Activated CD4-positive, alpha-beta T cell treated with anti-CD3 and anti-CD28 coated beads for 1 hour (primary cell): ENCODE measurements at places on chromosomes 16 and 17.
A peak's percentile ranks its signal among the peaks of the same experiment; 100 is the strongest.

DNA sequence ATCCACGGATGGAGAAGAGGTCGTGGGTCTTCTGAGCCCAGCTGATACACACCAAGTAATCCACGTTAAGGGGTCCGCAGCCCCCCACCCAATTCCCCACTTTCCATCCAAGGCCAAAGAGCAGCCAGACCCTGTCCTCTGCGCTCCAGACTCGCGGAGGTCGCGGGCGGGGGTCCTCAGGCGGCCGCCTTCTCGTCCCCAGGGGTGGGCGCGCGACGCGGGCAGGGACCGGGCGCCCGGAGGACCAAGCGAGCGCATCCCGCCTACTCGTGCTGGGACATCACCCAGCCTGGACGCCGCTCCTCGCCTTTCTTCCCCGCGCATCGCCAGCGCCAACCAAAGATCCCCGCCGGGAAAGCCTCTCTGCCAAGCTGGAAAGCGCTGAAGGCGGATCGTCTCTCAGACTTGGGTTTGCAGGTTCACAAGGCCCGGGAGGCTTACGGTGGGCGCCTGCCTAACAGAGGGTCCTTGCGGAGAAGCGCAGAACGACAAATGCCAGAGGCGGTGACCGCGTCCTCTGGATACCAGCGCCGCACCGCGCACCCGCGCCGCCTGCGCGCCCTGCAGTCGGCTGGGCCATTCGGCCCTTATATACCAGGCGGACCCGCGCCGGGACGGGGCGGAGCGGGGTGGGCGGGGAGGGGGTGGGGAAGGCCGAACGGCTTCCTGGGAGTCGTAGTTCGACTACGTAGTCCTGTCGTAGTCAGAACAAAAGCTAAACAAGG, 471.6 kb downstream of the SOX9 start:
- peak; percentile 18 for DNase-seq

DNA sequence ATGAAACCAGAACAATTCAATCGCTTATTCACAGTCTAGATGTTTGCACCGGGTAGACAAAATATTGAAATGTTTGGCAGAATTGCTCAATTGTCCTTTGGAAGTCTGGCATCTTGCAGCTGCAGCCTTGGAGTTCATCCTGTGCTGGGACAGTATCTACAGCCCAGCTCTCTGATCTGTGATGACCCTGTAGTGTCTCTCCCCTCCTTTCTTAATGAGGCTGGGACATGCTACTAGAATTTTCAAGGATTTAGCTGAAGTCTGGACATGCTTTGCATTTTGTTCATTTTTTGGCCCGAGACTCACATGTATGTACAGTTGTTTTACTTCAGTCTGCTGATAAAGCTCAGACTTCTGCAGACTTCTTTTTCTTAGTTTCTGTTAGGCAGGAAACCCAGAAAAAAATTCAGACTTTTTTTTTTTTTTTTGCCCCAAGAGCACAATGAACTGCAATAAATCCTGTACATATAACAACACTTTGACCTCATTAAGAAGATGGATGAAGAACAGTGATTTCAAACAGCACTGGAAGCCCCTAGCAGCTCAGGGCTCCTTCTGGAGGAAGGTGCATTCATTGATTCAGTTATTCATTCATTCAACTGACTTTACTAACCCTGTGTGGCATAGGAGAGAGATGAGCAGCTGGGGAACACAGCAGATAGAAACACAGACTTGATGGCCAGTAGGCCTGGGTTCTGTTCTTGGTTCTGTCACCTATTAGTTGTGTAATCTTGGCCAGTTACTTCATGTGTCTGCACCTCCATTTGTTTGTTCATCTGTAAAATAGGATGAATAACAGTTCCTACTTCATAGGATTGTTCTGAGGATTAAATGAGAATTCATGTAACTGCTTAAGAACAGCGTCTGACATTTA, 210.0 kb downstream of the MAP2K4 start:
- DNase-seq: no peak

GRCh38 chr17:14302091-14302430, 1.2 kb downstream of the HS3ST3B1 start:
- DNase-seq: peak; percentile 41

- DNase-seq: no peak
Measured at GRCh38 chr16:1723450-1724147, 17.6 kb downstream of the MAPK8IP3 start.

GRCh38 chr17:83086199-83086880, 6.9 kb downstream of the METRNL start:
- DNase-seq: no peak

- no peak for DNase-seq
Measured at GRCh38 chr17:76351526-76352071, 2.1 kb downstream of the PRPSAP1 start.

DNA sequence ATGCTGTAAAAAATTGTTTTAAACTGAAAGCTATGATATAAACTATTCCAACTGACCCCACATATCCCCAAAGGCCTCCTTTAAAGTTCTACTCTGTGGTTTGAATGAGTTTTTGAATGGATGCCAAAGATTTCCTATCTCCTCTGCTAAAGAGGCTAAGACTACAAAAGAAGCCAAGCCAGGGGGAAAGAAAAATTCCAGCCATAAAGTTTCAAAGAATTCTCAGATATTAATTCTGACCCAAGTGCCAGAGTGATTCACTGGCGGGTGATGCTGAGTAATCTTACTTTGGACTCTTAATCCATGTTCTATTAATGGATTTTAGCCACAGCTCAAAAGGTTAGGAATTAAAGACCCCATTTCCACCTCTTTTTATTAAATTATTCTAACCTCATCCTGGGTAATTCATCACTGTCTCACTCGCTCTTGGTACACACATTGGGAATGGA, 60.7 kb downstream of the HS3ST3A1 start:
- no peak for DNase-seq

GRCh38 chr16:27483624-27484023, 66.1 kb downstream of the GTF3C1 start:
- DNase-seq: no peak

DNA sequence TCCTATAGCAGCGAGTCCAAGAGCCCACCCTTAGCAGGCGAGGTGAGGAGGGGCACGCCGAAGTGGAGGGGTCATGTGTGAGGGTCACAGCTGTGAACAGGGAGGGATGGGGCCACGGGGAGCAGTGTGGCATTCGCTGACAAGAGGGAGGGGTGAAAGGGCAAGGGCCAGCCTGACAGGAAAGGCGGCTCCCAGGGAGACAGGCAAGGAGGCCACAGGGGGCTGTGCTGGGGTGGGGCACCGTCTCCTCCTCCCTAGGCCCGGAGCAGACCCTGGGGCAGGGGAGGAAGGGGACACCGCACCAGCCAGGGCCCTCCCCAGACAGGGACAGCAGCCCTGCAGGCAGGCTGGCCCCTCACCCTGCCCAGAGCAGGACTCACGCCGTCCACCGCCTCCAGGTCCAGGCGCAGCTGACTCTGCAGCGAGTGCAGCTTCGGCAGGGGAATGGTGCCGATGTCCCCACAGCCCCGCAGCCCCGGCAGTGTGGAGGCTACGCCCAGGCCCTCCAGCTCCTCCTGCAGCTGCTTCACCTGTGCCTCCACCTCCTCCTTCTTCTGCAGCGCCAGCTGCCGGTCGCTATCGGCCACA, 15.1 kb downstream of the GNPTG start:
- DNase-seq: no peak

GRCh38 chr17:17938388-17939107, 33.7 kb downstream of the TOM1L2 start:
- DNase-seq: no peak

DNA sequence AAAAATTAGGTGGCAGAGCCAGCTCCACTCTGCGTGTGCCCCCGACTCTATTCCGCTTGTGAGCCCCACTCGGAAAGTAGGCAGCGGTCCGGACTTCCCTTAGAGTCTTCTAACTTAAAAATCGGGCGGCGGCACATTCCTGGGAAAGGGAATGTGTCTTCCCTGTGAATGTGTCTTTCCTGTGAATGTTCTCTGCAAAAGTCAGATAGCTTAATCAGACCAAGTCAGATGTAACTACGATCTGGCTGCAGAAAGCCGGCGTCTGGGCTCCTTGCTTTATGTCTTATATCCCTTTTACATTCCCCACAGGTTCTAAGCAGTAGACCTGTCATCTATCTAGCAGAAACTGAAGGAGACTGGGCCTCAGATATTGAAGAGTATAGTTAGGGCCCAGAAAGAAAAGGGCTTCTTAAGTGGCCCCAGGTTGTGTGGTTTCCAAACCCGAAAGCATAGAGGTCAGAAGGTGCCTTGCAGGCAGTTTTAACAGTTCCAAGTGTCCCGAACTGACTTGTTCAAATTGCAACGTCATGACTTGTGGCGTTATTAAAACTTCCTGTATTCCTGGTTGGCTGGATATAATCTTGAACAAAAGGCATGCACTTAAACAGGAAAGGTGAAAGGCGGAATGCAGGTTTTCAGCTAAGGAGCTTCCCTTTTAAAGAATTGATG, 601 bp downstream of the PHKB start:
- DNase-seq: no peak

DNA sequence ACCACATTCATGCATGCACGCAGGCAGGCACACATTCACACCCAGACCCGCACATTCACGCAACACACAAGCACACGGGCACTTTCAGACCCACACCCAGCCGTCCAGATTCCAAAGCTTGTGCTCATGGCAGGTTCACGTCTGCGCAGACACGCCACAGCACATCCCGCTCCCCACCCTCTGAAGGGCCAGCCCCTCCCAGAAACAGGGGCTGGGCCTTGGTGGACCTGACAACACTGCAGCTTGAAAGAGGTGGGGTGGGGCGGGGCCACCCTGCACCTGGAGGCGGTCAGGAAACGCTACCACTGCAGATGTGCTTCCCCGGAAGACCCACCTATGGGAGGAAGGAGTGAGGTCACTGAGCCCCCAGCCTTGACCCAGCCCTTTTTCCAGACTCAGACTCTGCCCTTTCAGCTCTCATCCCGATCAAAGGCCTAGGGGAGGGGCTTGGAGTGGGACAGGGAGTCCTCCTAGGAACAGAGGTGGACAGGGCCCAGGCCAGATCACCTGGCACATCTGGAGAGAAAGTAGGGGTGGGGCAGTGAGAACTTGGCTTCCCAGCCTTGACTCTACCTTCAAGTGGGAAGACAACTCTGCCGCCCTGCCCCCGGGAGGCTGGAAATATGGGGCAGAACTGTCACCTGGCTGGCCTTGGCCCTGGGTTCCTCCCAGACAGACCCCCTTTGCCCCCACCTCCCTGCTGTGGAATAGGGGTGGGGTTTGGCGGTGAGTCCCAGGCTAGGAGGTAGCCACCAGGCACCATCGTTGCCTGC, 11.0 kb downstream of the P3H4 start:
- DNase-seq: no peak

GRCh38 chr16:74438492-74438979, 17.3 kb upstream of the CLEC18B start:
- no peak for DNase-seq

DNA sequence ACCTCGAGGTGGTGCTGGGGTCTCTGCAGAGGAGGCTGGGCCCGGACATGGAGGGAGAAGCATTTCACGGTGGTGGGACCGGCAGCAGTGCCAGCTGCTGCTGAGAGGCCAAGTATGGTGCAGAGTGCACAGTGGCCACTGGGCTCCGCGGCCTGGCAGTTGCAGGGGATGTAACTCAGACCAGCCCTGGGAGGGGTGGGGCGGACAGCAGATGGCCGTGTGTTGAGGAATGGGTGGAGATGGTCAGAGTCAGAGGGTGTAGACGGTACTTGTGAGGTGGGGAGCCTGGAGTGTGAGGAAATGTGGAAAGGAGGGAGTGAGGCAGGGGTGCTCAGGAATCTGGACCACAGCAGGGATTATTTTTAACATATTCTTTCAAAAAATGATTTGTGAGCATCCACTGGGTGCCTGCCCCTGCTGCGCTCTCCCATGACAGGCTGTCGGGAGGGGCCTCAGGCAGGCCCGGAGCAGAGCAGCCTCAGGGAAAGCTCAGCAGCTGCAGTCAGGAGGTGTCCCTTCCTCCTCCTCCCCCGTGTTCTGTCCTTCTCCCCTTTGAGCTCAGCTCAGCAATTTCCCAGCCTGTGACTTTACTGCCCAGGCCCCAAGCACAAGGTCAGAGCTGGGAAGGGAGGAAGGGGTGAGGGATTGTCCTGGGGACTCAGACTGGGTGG, 113.1 kb downstream of the RAP1GAP2 start:
- DNase-seq: no peak

DNA sequence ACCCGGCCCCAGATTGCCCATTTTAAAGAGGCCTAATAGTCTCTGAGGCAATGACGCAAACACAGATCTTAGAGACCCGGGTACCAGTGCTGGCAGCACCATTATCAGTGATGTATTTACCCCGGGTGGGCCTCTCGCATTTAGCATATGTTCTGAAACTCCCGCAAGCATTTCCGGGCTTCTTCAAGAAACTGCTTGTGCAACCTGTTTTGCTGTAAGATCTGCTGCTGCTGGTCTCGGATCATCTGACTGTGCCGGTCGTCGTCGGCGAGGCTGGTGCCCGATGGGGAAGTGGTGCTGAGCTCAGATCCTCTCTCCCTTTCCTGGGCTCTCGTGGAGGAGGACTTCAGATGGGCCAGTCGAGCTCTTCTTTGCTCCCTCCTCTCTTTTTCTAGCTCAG, 12.5 kb downstream of the CEP295NL start:
- peak; percentile 20 for DNase-seq
